Activated CD8-positive, alpha-beta T cell treated with anti-CD3 and anti-CD28 coated beads, Interleukin-2, amount 10 ng/mL, durations not matched to agents 7 days and 5 days (primary cell): ENCODE measurements at places on chromosomes 16 and 17.

GRCh38 chr17:1928976-1929375, 96.2 kb downstream of the RTN4RL1 start:
- DNase-seq = no peak

DNA sequence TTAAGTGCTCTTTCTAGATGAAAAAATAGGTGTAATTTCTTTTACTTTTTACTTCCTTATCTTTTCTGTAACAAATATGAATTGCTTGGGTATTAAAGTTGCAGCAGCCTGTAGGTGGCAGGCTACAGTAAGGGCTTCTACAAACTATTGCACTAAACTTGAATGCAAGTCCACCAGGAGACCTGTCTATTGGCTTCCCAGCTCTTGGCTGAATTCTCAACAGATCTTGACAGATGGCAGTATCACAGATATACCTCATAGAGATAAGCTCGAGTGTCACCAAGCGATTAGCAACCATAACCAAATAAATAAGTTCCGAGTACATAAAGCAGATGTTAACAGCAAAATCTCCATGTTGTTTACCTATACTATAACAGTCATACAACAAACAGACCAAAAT, 5.9 kb downstream of the BBS2 start:
- peak; percentile 68 for DNase-seq

DNA sequence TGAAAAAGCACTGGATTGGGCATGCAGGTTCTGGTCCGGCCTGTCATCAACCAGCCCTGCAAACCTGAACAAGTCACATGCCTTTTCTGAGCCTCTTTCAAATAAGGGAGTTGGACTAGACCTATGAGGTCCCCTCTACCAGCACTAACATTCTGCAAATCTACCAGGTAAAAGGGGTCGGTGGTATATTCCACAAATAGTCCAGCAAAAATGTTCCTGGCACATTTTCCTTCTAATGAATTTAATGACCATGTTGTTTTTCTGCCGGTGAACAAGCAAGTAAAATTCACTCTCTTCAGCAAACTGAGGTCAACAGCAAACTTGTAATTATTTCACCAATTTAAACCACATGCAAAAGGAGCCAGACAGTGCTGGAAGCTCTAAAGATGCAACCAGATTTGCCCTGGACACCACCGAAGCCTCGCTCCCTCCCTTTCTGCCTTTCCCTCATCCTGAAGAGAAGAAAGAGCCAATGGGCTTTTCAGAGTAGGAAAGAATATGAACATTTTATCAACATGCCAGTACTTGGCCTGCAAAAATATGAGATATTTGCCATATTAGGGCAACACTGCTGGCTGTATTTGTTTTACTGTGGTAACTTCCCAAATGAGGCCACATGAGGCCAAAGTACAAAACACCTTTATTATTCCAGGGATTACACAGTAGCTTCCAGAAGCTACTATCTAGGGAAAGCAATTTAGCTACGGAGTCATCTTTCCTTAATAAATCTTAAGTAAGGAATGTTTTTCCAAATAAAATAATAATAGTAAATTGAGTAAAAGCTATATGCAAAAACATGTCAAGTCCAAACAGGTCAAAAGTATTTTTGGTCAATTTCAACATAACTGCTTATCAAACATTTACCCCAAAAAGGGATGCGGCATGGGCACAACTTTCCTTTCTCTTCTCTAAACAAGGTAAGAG, 45.0 kb downstream of the USP31 start:
- no peak for DNase-seq

DNA sequence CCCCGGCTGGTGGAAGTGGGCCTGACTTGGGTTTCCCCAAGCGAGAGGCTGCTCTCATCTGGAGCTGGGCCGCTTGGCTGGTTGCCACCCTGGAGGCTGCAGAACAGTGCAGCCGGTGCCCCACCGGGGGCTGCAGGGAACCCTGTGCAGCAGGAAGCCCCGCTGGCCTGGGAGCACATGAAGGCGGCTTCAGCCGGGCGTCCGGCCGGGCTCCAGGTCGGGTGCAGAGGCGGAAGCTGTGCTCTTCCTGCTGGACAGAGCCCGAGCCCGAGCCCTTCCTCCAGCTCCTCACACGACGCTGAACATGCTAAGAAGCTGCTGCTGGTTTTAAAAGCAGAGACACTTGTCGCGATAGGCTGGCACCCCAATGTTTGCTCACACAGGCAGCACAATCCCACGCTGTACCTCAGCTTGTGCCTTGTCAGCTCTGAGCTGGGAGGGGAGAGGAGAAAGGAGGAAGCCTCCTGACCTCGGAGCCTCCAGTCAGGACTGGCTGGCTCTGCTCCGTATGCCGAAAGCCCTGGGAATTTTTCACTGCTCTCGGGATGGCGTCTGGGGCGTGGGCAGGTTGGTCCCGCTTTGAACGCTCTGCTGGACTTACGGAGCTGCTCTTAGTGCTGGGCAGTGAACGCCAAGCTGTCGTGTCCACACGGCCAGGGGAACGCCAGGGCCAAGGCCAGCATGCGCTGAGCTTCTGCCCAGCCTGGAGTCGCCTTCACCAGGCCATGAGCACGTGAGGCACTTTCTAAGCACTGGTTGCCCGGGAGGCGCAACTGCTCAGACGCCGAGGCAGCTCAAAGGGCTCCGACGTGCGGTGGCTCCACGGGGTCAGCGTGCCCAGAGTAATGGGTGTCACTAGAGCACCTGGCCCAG, 8.8 kb downstream of the CDK5R1 start:
- no peak for DNase-seq

GRCh38 chr17:1829216-1829591, 498 bp downstream of the SMYD4 start:
- peak; percentile 25 for DNase-seq

DNA sequence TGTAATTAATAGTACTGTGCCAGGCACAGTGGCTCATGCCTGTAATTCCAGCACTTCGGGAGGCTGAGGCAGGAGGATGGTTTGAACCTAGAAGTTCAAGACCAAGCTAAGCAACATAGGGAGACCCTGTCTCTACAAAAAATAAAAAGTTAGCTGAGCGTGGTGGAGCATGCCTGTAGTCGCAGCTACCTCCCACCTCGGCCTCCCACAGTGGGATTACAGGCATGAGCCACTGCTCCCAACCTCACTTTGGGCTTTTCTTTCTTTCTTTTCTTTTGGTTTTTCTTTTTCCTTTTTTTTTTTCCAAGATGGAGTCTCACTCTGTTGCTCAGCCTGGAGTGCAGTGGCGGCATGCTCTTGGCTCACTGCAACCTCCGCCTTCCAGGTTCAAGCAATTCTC, 137.8 kb downstream of the MRM1 start:
- no peak for DNase-seq

DNA sequence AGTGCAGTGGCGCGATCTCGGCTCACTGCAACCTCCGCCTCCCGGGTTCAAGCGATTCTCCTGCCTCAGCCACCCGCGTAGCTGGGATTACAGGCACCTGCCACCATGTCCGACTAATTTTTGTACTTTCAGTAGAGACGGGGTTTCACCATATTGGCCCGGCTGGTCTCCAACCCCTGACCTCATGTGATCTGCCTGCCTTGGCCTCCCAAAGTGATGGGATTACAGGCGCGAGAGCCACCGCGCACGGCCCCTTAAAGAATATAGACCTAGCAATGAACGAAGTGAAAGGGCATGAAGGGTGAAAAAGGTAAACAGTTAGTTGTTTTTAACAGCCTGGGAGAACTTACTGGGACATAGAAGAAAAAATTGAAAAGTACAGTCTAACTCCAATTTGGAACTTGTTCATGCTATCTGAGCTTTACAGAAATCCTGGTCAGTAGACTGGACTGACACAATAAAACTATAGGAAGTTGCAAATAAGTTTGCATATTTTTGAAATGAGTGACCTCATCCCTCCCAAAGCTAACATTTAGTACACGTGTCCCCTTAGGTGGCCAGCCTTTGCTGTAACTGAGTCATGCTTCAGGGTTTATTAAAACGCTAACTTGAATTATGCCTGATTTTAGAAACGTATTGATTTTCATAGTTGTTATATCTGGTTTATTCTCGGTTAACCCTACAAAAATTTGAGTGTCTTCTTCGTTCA, 1.8 kb downstream of the COG1 start:
- no peak for DNase-seq

DNA sequence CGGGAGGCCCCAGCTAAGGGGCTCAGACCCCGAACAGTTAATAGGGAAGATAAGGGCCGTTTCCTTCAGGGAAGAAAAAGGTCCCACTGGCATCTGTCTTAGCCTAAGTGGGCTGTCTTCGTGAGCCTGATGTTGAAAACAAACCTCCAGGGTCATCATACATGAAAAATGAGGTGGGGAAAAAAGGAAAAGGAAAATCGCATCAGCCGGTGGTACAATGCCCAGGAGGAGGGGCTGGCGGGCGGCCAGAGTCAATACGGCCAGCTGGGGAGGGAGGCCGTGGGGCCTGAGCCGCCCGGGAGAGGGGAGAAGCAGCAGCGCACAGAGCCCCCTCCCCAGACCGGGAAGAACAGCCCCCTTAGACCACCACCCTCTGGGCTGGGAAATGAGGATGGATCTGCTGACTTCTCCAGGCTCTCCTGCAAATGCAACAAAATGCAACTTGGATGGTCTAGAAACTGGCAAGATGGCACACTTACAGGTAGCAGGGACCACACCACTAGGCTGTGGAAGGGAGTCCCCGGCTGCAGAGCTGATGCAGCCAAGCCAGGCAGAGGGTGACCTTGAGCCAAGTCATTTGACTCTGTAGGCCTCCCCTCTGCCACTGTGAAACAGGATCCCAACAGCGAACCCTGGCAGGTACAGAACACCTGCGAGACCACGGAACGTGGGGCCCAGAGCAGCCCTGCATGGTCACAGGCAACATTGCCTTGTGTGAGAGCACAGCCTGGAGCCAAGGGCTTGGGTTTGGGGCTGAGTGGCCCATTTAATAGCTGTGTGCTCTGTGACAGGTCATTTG, 448.5 kb downstream of the SOX9 start:
- no peak for DNase-seq

DNA sequence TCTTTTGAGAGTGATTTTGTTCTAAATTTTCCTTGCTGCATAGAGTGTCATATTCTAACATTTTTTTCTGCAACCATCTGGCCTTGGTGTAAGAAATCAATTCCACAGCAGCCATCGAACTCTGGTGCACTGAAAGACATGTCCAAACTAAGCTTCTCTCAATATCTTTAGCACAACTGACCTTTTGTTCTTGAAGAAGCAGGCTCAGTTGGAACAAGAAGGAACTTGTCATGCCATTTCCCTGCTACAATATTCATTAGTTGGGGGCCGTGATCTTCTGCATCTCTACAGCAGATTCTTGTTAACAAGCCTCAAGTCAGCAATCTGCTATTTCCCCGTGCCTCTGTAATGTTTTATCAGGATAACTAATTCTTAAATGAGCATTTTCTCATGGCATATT, 1305.6 kb downstream of the CDH11 start:
- no peak for DNase-seq

DNA sequence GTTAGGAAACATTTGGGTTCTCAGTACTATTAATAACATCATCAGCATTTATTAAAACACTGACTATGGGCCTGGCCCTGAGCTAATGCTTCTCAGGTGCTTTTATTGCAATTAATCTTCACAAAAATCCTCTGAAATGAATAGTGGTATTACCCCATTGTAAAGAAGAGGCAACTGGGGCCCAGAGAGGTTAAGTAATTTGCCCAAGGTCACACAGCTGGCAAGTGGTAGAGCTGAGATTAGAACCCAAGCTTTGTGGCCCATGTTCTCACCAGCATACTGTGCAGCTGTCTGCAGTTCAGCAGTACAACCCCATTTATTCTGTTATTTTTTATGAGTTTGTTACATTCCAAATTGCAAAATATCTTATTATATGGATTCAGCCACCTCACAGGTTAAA, 82.3 kb downstream of the TBC1D16 start:
- no peak for DNase-seq

- no peak for DNase-seq
These were observed 1.3 kb downstream of the SALL1 start for GRCh38 chr16:51149721-51150164.
